HCEC 1CT (cell line): ENCODE measurements at places on chromosomes 6 and 20.

- no peak for DNase-seq
Measured at GRCh38 chr6:18347866-18348265, 39.3 kb upstream of the RNF144B start.

- peak; percentile 74 for DNase-seq
Measured at GRCh38 chr6:68634726-68635411, at the start of gene ADGRB3. Gene ADGRB3, plus strand, starts transcription at chr6:68635282. Its CDS starts 3,394 bp downstream, at chr6:68638676.

GRCh38 chr6:88538130-88538706, 372.1 kb upstream of the CNR1 start:
- no peak for DNase-seq

GRCh38 chr6:24191346-24191745, 65.3 kb downstream of the NRSN1 start:
- no peak for DNase-seq

DNA sequence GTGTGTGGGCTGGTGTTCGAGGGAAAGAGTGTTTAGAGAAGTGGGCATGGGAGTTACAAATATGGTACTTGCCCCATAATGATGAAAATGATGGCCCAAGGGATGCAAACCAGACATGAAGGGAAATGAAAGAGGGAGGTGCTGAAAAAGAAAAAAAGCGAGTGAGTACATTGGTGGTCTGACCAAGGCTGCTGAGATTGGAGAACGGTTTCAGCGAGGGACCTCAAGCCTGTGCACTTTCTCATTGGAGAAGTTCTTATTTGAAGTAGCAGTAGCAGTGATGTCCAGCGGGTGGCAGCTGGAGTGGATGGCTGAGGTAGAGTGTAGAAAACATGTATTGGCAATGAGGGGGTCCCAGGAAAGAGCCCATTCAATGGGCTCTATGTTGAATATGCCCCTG, 54.8 kb downstream of the TNFAIP3 start:
- no peak for DNase-seq

- no peak for DNase-seq
Measured at GRCh38 chr6:10351791-10352190, 63.1 kb downstream of the TFAP2A start.

- no peak for DNase-seq
Measured at GRCh38 chr20:35726842-35727711, 15.0 kb downstream of the RBM39 start.

GRCh38 chr20:53954723-53955658, 115.4 kb downstream of the BCAS1 start:
- no peak for DNase-seq

DNA sequence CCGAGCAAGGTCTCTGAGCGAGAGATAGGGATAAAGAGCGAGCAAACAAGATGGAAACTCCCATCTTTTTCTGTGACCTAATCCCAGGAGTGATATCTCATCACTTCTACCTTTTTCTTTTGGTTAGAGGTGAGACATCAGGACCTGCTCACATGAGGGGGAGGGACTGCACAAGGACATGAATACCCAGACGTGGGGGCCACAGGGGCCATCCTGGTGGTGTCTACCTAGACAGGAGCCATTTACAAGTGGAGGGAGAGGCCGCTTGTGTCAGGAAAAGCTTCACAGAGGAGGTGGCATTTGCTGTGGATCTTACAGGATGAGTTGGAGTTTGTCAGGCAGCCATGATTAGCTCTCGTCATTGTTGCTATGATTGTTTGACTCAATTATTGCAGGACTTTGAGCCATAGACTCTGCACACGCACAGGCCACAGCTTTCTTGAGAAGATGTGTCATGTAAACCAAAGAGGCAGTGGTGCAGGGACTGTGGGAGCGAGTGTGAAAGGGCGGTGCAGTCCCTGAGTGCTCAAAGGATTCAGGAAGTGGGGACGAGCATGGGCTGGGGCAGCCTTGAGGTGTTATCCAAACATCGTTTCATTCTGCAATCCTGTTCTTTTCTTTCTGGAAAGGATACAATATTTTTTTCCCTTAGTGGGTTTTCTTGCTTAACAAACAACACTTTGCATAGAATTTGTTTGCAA, 7.7 kb downstream of the NPEPL1 start:
- no peak for DNase-seq

- DNase-seq = no peak
Measured at GRCh38 chr6:33691456-33692077, 19.9 kb downstream of the UQCC2 start.

DNA sequence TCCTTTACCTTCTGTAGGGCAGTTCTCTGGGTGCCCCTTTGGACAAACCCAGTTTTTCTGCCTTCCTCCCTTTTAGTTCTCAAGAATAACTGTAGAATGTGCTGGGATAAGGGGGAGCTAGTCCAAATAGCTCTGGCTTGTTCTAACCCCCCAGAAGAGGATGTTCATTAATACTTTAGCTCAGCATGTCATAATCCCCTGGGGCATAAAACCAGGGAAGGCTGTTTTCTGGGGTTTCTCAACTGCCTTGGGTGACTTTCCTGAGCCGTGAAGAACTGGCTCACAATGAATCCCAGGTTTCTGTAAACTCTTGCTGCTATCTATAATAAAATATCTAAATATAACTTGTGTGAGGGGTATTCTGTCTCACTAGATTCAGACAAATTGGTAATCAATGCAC, 44.5 kb upstream of the RNF217 start:
- DNase-seq = no peak

DNA sequence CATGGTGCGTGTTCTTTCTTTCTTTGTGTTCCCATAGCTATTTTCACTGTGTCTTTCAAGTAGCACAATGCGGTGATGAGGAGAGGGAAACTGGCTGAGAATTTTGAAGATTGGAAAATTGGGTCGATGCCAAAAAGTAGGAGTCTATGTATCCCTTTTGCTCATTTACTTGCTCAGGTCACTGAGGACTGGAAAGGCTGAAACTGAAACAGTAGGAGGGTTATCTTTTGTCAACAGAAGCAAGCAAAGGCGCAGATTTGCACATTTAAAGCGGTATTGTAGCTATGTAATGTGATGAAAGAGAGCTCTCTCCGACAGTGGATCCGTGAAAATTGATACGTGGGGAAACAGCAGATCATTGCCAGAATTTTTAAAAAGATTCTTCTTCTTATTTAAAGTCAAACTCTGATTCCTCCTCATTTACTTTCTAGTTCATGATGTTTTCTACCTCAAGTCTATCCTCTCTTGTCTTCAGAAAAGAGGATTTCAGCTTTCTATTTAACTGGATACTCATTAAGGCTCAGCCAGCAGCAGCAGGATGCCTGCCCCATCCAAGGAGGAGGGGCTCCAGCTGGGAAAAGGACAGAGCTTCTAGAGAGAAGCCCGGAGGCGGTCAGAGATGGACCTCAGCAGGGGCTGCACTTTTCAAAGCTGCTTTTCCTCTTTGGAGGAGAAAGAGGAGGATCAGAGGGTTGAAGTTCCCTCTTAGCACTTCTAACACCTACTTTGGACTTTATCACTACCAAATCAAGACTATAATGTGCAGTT, 15.9 kb upstream of the FYN start:
- DNase-seq = peak; percentile 22

DNA sequence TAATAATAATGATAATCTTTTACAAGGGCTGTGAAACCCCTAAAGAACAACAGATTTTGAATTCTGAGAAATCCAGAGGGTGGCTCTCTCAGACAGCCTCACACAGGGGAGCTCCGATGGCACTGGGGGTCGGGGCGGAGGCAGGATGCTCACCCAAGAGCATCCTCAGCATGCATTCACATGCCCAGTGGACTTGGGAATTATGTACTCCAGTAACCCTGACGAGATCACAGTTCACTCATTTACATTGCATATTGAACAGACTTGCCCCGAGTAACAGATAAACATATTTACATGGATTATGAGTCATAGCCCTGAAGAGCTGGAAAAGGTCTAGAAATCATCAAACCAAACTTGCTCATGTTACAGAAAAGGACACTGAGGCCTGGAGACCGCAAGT, 482.7 kb upstream of the JARID2 start:
- peak; percentile 65 for DNase-seq

DNA sequence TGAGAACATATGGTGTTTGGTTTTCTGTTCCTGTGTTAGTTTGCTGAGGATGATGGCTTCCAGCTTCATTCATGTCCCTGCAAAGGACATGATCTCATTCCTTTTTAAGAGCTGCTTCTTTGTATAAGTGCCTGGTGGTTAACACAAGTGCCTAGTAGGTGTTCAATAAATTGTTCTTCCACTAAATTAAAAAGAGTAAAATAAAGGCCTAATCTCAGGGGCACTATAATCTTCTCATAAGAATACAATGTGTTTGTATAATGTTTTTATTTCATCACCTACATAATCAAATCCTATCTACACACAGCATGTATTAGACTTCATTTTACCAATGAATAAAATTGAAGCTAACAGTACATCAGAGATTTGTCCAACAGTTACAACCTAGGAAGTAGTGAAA, 252.7 kb downstream of the KHDC1L start:
- DNase-seq = no peak

- DNase-seq = peak; percentile 89
Measured at GRCh38 chr20:48841875-48842529, 14.2 kb upstream of the PREX1 start.

DNA sequence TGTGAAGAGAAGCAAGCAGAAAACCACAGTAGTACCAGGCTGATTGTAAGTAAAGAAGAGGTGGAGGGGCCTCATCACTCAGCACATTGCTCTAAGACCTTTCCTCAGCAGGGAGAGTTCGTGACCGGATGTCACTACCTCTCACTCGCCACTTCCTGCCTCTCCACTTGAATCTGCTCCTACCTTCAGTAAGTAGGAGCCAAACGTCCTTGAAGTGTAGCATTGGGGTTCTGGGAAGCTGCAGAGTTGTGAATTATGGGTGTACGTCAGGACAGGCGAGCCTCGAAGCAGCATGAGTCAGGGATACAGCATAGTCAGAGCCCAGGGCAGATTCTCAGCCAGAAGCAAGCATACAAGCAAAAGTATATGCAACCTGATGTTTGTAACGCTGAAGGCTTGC, 224.9 kb downstream of the PHACTR1 start:
- peak; percentile 43 for DNase-seq

DNA sequence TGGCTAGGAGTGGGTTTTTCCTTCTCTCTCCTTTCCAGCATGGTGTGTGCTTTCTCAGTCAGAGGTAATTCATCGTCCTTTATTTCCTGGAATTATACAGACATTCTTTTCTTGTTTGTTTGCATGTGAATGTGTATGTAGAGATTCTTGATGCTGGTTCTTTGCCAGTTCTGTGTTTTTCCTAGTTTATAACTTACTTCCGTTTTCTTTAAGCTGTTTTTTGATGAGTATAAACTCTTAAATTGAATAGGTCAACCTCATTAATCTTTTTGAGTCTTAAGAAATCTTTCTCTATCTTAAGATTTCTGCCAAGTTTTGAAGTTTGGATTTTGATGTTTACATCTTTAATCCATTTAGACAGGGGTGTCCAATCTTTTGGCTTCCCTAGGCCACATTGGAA, 38.7 kb downstream of the IGF2R start:
- peak; percentile 26 for DNase-seq

GRCh38 chr6:81031416-81031815, 721.1 kb downstream of the TENT5A start:
- no peak for DNase-seq

- no peak for DNase-seq
Measured at GRCh38 chr20:39233755-39234154, 271.6 kb downstream of the DHX35 start.

DNA sequence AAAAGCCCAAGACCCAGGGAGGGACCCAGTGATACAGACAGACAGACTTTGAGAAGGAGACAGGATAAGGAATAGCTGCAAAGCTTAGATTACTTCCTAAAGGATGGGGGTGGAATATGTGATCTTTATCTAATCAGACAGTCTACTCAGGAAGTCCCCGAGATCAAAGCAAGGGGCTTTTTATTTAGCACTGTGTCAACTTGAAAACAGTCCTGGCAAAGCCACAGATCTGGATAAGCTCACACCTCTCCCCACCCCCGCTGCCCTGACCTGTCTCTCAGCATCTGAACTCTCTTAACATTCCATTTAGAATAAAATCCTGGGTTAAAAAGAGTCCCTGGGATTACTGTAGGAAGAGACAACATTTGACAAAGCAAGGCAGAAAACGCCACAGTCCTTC, 101.5 kb downstream of the ISM1 start:
- DNase-seq = no peak

DNA sequence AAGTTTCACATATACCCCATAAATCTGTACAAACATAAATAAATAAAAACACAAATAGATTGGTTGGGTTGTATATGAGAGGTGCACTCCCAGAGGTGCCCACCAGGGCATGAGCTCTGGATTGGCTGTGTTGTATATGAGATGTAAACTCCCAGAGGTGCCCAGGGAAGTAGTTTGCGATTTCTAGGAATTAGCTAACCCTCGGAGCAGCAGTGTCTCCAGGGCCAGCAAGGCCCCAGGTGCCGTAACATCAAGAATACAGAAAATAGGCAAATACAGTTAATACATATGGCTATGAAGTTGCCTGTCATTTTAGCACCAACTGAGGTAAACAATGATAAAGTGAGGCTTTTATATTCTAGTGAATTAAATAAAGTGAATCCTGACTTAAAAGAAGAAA, 5.4 kb upstream of the GINM1 start:
- no peak for DNase-seq

- no peak for DNase-seq
Measured at GRCh38 chr6:128131036-128131435, 230.2 kb upstream of the THEMIS start.

DNA sequence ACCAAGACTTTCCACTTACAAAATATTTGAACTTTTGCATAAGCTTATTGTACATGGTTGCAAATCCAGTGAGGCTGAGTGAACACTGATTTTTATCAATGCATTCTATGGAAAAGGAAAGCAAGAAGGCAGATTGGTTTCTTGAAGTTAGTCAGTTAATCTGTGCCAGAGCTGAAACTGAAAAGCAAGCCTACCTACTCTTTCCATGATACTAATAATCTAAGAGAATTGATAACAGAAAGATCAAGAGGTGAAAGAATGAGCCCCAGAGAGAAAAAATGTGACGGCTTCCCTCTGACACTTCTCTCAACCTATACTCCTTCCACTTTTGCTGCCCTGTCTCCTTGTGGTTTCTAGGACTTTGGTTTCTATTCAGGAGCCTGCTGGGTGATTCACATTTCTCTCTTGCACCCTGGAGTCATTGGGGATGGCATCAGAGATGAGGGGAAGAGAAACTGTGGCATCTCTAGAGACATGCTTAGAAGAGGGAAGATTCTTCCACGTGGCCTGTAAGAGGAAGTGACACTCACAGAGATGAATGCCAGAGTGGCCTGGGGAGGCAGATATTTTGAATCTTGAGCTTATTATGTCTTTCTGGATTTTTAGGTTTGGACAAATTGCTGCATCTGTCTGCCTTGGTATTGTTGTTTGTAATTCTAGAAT, 158.6 kb upstream of the RIMS1 start:
- DNase-seq = no peak

GRCh38 chr20:63114006-63114692, 101.8 kb downstream of the YTHDF1 start:
- DNase-seq = no peak

DNA sequence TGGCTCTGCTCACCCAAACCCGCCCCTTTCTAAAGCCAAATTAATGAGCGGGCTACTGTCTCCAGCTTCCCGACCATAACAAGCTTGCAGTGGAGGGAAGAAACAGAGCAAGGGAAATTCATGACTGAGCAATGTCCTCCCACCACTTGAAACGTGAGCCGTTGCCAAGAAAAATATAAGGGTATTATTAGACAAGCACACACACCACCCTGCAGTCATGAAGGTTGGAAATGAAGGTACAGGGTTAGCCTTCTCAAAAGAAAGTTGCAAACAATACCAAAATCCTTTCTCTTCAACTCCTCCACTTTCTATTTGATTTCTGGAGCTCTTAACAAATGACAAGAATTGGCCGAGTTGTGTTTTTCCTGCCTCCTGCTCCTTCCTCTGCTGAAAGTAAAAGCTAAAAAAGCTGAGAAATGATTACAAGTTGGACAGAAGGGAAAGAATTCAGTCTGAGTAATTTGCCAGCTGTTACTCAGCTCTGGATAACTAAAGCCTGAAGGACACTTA, 151.1 kb upstream of the B3GAT2 start:
- peak; percentile 72 for DNase-seq

GRCh38 chr6:66662196-66662595, 955.2 kb upstream of the EYS start:
- DNase-seq = peak; percentile 34
